Adipocyte (in vitro differentiated cells): ENCODE measurements at places on chromosomes 3 and 15.

- DNase-seq = no peak
Observed at GRCh38 chr15:56053046-56053400, 59.6 kb upstream of the NEDD4 start.

DNA sequence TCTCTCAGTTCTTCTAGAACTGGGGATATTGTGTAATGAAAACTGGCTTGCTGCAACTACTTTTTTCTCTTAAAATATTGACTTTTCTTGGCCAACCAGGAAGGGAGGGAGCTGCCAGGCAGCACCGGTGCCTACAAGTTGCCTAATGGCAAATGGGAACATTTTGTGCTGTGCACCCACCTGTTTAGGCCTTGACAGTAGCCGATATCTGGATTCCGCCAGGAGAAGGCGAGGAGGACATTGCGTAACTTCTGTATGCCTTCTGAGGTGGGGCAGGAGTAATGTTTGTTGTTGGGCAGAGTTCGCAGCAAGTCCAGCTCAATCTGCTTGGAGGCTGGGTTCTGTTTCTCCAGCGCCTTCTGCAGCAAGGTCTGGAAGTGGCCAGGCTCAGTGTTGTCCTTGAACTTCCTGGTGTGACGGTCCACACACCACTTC lies 64.9 kb downstream of the TBC1D2B start:
- DNase-seq = peak; percentile 3

DNA sequence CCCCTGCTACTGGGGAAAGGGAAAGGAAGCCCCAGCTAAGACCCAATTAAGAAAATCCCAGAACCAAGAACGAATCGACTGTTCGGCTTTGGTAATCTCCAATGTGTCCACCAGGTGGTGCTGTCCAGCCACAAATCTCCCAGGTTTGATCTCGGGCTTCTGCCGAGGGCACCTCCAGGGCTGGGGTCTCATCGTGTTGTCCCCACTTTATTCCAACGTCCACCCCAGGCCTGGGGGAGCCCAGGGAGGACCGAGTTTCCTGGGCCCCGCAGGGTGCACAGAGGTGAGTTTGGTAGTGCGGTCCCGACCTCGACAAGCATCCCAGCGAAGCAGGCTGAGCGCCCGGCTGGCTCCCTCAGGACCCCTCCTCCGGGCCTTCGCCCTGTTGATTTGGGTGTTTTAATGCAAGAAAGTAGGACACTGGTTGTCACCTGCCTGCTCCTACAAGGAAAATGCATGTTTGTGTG lies 185.1 kb downstream of the GOLGA6L6 start:
- peak; percentile 52 for DNase-seq

DNA sequence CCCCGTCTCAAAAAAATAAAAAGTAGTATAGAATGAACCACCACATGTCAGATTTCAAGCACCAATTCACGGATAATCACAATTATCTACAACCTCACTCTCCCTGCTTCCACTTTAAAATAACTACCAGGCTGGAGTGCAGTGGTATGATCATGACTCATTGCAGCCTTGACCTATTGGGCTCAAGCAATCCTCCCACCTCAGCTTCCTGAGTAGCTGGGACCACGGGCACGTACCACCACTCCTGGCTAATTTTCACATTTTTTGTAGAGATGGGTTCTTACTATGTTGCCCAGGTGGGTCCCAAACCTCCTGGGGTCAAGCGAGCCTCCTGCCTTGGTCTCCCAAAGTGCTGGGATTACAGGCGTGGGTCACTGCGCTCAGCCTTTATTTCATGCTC lies 38.1 kb upstream of the LDHAL6B start:
- peak; percentile 38 for DNase-seq
